Aorta (tissue), 5 donors: ENCODE measurements at places on chromosomes 6 and 20. TPM values are rescaled to one million over a fixed set of nuclear protein-coding genes. Genes with fewer than 3 reads are reported as not detected.

GRCh38 chr6:104284872-104285271, 574.8 kb downstream of the HACE1 start:
- no peak overlapping the region for H3K4me3 ChIP-seq
- H3K27ac ChIP-seq, result no peak overlapping the region
- DNase-seq, result no peak
- no peaks in the 10 kb centered on the region for H3K36me3 ChIP-seq
- H3K27me3 ChIP-seq, result no peaks in the 10 kb centered on the region
- H3K4me1 ChIP-seq, result no peaks in the 10 kb centered on the region

- peak within 1 kb of the TSS; percentile 95 for H3K4me3 ChIP-seq
- no peaks in the 10 kb centered on the region for H3K4me1 ChIP-seq
- DNase-seq, result peak; percentile 88
- peak within 1 kb of the TSS; percentile 99 for H3K27ac ChIP-seq
- no peaks in the 10 kb centered on the region for H3K27me3 ChIP-seq
Measured at GRCh38 chr6:124961777-124962638, at the start of gene RNF217. TSS of gene RNF217 (plus strand) at chr6:124962437. CDS start at chr6:124962545, 108 bp downstream.

GRCh38 chr6:141988954-141989705, 143.6 kb upstream of the GJE1 start:
- no peaks in the 10 kb centered on the region for H3K36me3 ChIP-seq
- no peak for DNase-seq
- no peak overlapping the region for H3K4me3 ChIP-seq
- no peak overlapping the region for H3K27ac ChIP-seq
- H3K4me1 ChIP-seq, result no peaks in the 10 kb centered on the region

GRCh38 chr6:140175486-140175885, 801.0 kb upstream of the CITED2 start:
- H3K4me3 ChIP-seq, result no peak overlapping the region
- no peak for DNase-seq
- H3K4me1 ChIP-seq, result no peaks in the 10 kb centered on the region

WFDC10A gene
- not detected for total RNA-seq

HLA-DMB gene
- 20.1 TPM for total RNA-seq

PAX1 gene
- total RNA-seq, result not detected

PGC gene
- total RNA-seq, result 0.65 TPM

DEFB127 gene
- total RNA-seq, result not detected

GLP1R gene
- not detected for total RNA-seq

UBE2V1 gene
- 106 TPM for total RNA-seq

CTNNBL1 gene
- 44.6 TPM for total RNA-seq
